Activated T-helper 1 cell treated with anti-CD3 and anti-CD28 coated beads, Interleukin-2, amount 50 U/mL, for 16 hours (primary cell): ENCODE measurements at places on chromosomes 7 and 10.

GRCh38 chr10:96664563-96664962 is 55.8 kb downstream of the PIK3AP1 start:
- no peak for DNase-seq

DNA sequence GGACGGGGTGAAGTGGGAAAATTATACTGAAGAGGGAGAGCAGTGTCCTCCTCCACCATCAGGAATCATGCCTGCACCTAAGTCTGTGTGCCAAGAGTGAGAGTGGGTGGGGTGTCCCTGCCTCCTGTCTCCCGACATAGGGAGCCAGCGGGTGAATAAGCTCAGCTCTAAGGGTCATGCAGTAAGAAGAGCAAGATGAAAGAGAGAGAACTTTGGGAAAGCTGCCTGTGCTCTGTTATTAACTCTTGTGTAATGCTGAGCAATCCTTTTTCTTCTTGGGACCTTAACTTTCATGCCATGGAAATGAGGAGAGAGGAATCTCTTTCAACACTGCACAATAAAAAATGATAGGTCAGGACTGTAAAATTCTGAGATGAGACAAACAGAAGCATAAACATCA is 7.9 kb upstream of the TCAF1 start:
- DNase-seq, result no peak

- no peak for DNase-seq
Observed at GRCh38 chr7:131076711-131077181, 250.9 kb upstream of the MKLN1 start.

DNA sequence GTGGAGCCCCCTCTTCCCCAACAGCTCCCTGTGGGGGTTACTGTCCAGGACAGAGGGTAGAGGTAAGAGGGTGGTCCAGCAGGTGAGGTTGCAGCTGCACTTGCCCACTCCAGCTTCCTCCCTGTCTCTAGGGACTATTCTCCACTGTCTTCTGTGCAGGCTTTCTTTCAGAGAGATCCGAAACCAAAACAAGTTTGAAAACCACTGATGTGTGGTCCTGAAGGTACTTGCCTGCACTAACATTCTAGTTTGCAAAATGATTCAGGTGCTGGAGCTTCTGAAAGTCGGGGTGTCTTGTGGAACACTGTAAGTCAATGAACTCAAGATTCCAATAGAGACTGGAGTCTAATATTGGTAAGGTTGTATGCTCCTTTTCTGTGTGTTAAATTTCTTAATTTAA is 63.1 kb downstream of the BLNK start:
- DNase-seq, result no peak

DNA sequence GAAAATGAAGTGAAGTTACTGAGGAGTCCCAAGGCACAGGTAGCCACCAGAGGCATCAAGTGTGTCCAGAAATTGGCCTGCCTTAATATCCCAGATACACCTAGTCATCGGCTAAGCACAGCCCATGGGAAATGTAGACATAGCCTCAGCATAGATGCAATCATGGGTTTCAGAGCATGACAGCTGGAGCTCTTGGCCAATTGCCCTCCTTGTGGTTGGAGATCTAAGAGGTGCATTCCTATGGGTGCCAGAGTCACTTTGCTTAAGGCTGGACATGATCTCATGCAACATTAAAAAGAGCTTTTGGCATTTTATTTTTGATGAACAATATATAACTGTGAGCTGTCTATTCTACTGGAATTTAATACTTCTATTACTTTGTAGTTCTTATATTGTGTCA is 758.0 kb upstream of the LRRTM3 start:
- DNase-seq, result no peak

DNA sequence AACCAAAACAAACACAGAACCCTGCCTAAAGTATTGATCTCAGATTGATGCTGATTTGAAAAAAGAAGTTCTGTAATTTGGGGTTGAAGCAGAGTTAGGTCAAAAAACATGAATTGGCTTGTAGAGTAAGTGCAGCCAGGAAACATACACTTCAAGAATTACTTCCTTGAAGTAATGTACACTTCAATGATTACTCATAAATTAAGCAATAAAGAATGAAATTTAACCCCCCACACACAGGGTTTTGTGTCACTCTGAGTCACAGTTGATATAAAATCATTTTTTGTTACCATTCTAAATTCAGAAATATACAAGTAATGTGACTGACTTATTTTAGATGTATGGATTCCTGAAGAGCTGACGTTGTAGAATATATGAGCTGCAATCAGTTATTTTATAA is 622.2 kb downstream of the POM121L12 start:
- no peak for DNase-seq

DNA sequence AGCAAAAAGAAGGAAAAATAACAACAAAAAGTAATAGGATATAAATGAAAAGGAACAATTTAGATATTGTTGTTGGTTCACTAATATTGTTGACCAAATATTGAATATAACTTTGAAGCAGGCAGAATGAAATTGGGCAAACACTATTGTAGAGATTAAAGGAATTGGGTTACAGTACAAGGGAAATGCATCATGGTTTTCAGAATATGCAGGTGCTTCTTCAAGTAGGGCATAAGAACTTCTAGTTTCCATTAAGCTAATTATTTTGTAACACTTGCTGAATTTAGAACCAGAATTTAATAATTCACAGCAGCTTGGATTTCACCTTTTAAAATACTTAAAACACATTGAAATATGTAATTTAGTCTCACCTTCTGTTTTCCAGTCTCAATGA is 36.5 kb downstream of the RPA3 start:
- DNase-seq, result no peak

DNA sequence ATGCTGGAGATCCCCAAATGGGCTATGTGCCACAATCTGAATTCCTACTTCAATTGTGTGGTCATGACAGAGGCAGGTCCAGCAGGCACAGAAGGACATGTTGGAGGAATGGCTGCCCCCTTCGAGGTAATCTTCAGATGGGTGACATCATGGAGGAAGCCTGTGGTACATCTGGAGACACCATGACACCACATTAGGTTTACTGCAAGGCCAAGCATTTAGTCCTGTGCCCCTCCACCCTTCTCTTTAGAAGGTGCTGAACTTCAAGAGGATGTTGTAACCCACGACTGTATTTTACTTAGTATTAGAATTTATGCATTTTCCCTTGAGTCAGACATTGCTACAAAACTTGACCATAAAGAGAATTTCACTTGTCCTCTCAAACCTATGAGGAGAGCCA is 75.1 kb upstream of the DDC start:
- DNase-seq, result no peak

GRCh38 chr10:63576501-63576900 is 55.3 kb downstream of the REEP3 start:
- DNase-seq, result no peak

- DNase-seq, result no peak
Observed at GRCh38 chr7:103649052-103649451, 203.0 kb upstream of the SLC26A5 start.

DNA sequence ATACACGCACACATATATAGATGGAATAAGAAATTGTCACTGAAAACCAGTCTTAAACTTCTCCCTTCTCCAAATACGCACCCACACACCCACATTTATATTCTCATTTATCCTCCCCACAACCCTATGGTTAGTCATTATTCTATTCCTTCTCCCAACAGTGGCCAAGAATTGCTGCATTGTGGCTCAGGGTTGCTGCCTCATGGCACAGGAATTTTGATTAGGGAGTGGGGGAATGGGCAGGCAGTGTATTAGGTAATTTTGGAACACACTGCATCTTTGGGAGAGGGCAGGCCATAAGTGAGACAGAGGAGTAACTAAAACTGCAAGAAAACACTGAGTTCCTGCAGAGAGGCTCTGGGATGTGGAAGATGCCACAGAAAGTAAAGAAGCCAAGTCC is 35.7 kb downstream of the NAPEPLD start:
- DNase-seq, result no peak

DNA sequence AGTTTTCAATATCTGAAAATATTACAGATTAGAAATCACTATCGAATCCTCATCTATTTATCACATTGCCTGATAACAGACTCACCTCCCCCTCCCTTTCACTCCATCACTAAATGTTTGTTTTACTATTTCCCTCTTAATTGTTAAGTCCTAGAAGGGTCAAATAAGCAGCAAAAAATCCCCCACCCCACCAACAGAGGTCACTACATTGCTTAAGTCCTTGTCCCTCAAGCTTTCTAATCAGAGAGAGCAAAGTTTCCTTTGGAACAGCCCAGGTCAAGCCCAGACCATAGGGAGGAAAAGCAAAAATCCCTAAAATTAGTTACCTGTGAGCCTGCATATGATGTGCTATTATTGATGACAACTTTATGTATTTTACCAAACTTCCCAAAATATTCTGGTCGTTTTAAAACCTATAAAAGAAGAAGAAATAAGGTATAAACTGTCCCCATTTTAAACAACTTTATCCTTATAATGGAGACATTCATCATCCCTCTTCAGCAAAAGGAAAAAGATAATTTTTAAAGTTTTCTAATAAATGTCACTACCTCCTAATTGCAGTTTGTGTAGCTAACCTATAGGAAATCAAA is 95.0 kb downstream of the CNOT4 start:
- DNase-seq, result no peak

DNA sequence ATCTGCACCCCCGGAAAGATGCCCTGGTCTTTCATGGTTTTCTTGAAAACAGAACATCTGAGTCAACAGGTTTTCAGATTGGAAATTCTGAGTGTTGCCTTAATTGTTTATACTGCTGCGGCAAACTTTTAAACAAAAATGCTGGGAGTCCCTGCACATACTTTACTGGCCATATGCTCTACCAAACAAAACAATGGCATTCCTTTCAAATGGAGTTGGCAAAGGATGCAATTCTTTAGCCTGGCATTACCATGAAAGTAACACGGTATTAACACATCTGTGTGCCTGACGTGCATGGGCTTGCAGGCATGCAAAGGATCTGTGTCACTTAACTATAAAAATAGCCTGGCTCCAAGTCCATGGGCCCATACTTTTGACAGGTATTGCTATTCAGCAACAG is 4.2 kb downstream of the INHBA start:
- no peak for DNase-seq

GRCh38 chr10:68601501-68602265 is 41.5 kb downstream of the TET1 start:
- no peak for DNase-seq

- no peak for DNase-seq
Observed at GRCh38 chr7:149690688-149691446, 82.5 kb downstream of the ZNF467 start.

GRCh38 chr10:62178568-62178967 is 90.1 kb downstream of the RTKN2 start:
- DNase-seq, result no peak

DNA sequence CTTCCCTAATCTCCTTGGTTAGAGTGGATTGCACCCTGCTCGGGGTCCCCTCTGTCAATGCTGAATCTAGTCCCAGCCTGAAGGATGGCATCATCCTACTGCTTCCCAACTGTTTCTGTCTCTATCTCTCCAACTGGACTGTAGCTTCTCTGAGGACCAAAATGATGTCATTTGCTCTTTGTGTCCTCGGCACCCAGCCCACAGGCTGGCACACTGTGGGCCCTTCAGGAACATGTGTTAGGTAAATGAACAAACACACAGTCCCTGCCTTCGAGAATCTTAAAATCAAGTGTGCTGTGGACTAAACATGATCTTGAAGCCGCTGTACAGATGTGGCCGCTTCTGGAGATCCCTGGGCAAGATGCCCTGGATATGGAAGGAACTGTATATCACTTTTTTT is 5.0 kb upstream of the CDH23 start:
- DNase-seq, result no peak

DNA sequence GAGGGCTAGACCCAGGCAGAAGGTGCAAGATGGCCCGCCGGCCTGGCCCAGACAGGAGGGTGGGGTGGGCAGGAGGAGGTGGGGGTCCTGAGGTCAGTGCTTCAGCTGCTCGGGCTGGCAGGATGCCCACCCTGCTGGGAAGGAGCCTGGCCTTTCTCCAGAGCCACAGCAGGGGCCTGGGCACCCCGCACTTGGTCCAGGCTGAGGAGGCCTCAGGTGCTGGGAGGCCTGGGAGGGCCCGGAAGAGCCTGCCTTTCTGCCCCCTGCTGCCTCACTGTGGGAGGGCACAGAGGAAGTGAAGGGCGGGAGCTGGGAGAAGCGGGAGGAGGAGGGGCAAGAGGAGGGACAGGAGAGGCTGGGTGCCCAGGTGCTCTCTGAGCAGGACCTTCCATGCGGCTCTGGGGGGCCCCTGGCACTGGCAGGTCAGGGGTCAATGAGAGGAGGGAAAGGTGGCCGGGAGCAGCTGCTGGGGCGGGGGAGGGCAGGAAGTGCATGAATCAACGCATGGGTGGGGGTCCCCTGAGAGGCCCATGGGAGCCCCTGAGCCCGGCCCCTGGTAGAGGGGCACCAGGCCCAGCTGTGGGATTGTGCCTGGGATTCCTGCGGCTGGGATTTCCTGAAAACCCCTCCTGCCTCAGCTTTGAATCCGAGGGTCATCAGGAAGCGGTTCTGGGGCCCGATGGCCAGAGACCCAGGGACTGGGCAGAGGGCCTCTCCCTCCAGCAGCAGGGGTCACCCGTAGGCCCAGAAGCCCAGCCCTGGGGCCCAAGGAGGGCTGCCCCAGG is 49.9 kb downstream of the PWWP2B start:
- peak; percentile 49 for DNase-seq

GRCh38 chr10:50937230-50937907 is 51.9 kb upstream of the A1CF start:
- DNase-seq, result no peak

GRCh38 chr7:85483177-85483576 is 296.3 kb upstream of the SEMA3D start:
- DNase-seq, result no peak
